T-helper 9 cell (primary cell): ENCODE measurements at places on chromosomes 5 and 9.

DNA sequence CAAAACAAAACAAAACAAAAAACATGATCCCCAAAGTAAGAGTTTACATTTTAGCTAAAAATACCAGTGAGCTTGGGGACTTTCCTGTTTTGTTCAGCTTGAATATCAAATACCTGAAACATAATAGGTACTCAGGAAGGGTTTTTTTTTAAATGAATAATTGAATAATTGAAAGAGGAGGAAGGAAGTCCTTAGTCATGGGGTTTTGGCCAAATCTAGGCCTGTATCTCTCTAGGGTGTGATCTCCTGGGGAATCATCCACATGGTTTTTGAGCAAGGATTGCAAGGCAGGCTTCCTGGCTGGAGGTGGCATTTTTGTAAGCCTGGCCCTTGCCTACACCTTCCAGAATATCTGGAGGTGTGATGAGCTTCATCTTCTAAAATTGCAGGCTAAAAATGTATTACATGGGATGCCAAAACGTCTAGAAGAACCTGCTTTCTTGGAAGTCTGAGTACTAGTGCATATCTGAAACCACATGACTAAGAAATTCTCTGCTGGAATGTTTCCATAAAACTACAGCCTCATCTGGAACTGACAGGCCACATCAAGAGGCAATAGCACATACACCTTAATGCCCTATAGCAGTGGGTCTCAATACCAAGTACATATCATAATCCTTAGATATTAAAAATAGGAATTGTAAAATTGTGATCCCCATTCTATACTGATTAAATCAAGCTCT is 10.4 kb downstream of the C9 start:
- no peak for DNase-seq

- no peak for DNase-seq
Observed at GRCh38 chr5:105638437-105638836, 2032.3 kb downstream of the EFNA5 start.

DNA sequence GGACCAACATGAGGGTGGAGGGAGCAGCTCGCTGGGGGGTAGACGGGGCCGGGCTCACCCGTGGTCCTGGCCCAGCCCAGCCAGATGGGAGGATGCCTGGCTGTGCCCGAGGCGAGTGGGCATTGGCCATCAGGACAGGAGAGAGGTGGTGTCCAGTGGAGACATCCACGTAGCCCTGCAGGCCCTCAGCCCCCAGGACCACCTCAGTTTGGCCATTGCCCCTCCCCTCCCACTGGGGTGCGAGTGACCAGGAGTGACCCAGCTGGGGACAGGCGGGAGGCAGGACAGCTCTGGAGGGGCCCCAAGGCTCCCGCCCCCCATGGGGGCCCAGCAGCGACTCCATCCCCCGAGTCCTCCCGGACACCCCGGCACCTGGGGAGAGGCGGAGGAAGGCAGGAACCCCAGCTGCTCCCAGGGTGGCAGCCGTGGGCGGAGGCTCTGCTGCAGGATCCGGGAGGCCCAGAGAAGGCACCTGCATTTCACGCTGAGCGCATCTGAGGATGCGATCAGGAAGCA is 8.3 kb downstream of the NOXA1 start:
- no peak for DNase-seq

DNA sequence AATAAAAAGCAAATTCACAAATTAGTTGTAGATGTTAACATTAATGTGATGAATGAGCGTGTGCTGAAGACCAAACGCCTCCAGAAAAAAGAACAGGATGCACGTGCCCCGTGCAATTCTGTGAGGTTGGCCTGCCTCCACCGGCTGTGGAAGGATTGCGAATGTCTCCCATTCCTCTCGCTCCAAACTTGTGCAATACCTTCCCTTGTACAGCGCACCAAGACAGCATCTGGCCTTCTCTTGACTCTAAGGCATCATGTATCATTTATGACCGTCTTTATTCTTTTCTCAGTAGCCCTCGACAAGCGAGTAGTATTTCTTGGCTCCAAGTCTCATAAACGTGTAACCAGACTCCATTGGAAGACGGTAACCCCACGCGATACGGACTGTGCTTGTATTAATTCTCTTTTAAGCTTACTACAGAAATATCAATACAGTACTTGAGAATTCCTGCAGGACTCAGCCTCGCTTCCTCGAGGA is 1.5 kb upstream of the TESK1 start:
- no peak for DNase-seq

DNA sequence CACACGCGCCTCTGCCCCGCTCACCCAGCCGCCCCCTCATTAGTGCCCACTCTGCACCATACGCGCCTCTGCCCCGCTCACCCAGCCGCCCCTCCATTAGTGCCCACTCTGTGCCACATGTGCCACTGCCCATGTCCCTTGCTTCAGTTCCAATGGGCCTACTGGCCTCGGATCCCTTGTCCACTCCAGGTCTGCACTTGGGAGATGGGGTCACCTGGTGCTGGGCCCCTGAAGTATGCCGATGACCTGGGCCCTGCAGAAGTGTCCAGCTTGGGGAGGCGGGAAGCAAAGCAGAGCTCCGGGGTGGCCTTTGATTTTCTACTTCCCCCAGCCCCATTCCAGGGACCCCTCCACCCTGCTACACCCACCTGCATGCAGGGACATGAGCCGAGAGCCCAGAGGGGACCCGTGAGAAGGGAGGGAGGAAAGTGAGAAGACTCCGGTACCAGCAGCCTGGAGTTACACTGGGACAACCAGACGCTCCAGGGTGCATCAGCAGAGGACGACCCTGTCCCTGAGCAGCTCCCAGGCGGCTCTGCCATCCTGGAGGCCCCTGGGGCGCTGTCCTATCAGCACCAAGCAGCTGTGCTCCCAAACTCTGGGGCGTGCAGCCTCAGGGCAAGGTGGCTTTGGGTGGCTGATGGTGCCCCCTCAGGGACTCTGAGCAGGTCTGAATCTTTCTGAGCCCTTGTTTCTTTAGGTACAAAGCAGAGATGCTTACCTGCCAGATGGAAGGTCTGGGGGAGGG is 140.8 kb downstream of the RXRA start:
- DNase-seq = no peak

GRCh38 chr5:178784391-178784790 is 53.9 kb upstream of the ZNF354A start:
- no peak for DNase-seq

- peak; percentile 78 for DNase-seq
Observed at GRCh38 chr9:137227054-137227852, at the start of gene RNF224. RNF224 (plus strand) TSS chr9:137227502; CDS start chr9:137228336, 834 bp downstream.

DNA sequence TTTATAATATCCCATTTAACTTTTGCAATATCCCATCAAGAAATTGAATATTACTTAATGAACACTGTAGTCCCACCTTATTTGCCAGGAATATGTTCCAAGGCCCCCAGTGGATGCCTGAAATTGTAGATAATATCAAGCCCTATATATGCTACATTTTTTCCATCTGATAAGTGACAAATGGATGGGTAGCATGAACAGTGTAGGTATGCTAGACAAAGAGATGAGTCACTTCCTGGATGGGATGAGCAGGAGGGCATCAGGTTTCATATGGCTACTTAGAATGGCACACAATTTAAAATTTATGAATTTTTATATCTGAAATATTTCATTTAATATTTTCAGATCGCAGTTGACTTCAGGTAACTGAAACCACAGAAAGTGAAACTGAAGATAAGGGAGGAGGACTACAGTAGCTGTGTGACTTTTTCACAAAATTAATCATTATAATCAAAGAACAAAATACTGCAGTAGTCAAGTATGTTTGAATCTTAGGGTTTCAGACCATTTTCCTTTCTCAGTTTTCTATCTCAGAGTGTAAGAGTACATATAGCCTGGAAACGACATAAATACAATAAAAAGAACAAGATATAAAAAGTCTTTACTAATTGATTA is 636.4 kb upstream of the ARRDC3 start:
- no peak for DNase-seq

GRCh38 chr5:17127743-17128231 is 89.6 kb upstream of the BASP1 start:
- DNase-seq = no peak

GRCh38 chr5:72552041-72552557 is 44.9 kb upstream of the ZNF366 start:
- no peak for DNase-seq

- DNase-seq = no peak
Observed at GRCh38 chr9:20815923-20816703, 132.1 kb downstream of the FOCAD start.

DNA sequence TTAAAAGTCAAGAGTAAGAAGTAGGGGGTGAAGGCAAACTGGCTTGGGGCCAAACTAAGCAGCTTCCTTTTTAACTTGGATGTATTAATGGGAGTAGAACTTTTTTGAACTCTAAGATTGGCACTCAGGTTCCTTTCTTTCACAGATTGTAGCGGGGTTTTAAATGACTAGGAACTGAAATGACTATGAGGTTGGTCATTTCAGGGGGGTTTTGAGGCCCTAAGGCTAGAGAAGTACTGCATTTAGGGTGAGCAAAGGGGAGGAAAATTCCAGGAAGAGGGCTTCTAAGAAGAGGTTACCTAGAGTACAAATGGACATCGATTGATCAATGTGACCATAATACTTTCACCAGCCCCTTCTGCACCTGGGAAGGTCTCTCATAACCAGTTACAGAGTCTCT is 381.8 kb downstream of the MLLT3 start:
- DNase-seq = no peak

DNA sequence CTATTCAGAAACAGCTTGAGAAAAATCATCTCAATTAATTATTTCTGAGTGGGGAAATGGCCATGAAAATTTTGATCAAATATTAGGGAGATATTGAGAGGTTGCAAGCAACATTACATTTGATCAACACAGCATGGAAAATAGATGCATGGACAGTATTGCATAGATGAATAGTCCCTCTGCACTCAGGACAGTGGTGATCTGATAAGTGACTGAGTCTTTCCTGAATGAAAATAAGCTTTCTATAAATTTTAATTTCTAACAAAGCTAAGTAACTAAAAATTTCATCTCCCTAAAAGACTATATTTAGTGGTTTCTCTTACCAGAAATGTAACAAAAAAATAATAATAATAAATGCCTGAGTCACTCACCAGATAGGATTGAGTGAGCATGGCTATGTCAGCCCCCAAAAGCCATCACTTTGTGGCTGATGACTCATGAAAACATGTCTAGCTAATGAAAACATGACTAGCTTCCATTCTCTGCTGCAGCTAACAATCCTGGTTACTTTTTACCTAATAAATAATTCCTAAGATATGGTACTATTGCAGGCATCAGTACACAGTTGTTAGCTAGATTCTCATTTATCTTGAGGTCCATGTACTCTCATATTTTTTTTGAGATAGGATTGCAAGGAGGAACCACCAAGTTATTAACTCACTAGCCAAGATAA is 1294.8 kb upstream of the ACO1 start:
- DNase-seq = no peak

DNA sequence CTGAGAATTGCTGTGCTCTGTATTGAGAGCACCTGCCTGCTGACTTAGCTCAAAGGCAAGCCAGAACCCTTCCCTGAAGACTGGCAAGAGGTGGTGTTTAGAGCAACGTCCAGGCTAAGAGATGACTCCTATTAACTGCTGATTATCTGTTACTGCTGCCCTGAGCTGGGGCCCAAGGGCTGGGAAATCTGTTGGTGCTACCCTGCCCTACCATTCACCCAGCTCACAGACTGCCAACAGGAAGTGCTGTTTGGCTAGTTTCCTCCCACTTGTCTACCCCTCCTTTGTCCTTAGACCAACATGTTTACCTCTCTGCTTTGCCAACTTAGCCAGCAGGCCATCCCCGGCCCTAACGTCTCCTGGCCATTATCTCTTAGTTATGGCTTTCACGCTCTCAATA is 6.9 kb downstream of the RAB24 start:
- DNase-seq = no peak

- no peak for DNase-seq
Observed at GRCh38 chr5:142667831-142668230, 18.1 kb downstream of the FGF1 start.

DNA sequence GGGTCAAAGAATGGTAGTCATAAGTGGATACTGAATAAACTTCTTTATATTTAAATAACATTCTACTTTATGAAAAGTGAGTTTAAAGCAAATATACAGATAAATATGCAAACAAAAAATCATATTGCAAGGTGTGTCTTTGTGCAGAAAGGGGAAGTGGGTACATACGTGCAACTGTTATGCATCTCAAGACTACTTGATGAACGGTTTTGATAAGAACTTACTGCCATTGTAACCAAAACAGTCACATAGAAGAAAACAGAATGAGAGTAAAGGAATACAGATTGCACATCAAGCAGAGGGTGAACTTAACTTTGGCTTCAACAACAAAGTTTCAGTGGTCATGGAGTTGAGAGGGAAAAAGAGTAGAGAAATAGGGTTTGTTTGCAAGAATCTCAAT is 9.9 kb downstream of the CAMK4 start:
- no peak for DNase-seq

DNA sequence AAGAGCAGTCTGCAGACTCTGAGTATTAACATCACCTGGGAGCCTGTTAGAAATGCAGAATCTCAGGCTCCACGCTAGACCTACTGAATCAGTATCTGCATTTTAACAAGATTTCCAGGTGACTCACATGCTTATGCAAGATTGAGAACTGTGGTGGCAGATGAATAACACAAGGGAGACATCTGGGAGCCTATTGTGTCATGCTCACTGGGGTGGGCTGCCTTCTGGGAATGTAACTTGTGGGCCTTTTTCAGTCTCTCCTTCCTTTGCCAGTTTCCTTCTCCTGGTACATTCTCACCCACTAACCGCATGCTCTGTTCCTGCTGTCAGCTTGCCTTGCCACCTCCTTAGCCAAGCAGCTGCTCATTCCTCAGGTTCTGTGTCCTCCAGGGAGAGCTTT is 176.6 kb upstream of the C9orf72 start:
- DNase-seq = no peak

DNA sequence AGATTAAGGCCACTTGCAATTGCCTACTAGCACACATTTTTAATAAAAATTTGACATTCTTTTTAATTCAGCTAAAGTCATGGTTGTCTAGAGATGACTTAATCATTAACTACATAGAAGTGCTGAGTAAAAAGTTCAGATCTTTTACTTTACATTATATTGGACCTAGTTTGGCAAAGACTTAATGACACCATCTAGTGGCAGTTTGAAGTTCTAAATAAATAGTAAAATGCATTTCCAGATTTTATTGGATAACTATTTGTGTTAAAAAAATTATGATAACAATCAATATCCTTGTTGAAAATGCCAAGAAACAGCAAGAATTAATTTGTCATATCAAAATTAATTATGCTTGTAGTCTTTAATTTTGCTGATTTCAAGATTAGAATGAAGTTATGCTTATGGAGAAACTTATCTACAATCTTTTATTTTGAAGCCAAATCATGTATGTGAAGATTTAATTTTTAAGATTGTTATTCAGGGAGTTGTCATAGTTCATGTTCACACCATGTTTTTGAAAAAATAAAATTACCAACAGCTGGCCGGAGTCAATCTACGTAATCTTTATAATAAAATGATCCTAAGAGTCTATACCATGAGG is 69.6 kb upstream of the PJA2 start:
- DNase-seq = no peak
